ENCODE measurements at places on chromosomes 13 and 19. TPM values are rescaled to one million over a fixed set of nuclear protein-coding genes. Genes with fewer than 3 reads are reported as not detected.

DNA sequence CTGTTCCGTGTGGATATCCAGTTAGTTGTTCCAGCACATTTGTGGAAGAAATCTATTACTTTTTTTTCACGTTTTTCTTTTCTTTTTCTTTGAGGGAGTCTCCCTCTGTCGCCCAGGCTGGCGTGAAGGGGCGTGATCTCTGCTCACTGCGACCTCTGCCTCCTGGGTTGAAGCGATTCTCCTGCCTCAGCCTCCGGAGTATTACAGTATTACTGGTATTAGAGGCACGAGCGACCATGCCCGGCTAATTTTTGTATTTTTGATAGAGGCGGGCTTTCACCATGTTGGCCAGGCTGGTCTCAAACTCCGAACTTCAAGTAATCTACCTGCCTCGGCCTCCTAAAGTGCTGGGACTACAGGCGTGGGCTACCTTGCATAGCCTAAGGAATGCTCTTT, 43.6 kb downstream of the ZNF611 start:
- DNase-seq = no peak

DNA sequence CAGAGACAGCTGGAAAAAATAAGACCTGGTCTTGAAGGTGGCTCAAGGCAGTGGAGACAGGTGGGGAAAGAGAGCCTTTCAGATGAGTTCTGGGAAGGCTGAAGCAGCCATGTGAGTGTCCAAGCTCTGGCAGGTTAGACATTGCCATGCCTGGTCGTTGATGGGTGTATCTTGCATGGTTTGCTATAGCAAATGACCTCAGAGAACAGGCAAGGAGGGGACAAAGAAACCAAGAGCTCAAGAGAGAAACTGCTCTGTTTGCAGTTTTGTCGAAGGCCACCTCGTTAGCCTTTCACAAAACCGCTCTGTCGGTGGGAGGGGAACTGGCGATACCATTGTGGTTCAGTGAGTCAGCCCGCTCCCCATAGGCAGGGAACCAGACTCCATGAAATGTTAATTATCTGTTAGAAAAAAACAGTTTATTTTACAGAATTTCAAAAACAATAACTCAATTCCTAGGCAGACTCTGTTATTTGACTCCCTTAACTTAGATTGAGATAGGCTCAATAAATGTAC, 82.8 kb upstream of the ARGLU1 start:
- DNase-seq = no peak

TEX26 gene
- not detected for total RNA-seq

- DNase-seq = no peak
These were observed 13.8 kb downstream of the DCAF15 start for GRCh38 chr19:13965926-13966683.

- no peak for DNase-seq
These were observed 44.3 kb downstream of the NDFIP2 start for GRCh38 chr13:79525064-79525857.

CEACAM1 gene
- total RNA-seq = 9.4 TPM

DNA sequence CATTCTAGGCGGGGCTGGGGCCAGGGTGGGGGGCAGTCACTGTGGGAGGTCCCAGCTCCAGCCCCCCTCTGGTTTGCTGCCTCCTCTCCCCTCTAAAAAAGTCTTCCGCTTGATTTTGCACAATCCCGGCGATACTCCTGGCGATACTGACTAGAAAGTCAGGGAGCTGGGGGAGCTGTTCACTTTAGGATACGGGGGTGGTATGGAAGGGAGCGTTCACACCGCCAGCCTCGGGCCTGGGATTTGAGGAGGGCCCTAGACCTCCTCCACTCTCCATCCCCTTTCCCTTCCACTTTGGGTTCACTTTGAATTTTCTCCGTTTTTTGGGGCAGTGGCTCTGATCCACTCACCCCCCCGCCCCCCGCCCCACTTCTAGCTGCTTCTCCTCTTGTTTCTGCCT, 35.0 kb downstream of the KEAP1 start:
- DNase-seq = no peak

GRCh38 chr19:17107546-17108452, 32.2 kb downstream of the MYO9B start:
- no peak for DNase-seq

GRCh38 chr19:50796128-50796633, 6.0 kb downstream of the ACP4 start:
- DNase-seq = no peak

DNA sequence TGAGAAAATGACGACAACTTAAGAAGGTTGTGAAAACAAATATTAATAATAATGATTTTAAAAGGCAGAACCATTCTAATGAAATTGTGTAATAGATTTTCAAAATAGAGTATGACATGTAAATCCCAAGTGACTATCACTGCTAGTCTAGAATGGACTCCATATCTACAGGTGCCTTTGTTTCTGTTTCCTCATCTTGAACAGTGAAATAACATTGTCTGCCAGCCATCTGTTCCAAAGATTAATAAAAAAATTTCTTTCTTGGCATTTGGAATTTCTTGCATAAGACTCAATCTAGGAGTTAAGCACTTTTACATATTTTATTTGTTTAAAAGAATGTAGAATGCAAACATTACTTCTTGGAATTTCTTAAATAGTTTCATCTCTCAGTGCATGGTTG, 520.1 kb upstream of the ARGLU1 start:
- no peak for DNase-seq

DNA sequence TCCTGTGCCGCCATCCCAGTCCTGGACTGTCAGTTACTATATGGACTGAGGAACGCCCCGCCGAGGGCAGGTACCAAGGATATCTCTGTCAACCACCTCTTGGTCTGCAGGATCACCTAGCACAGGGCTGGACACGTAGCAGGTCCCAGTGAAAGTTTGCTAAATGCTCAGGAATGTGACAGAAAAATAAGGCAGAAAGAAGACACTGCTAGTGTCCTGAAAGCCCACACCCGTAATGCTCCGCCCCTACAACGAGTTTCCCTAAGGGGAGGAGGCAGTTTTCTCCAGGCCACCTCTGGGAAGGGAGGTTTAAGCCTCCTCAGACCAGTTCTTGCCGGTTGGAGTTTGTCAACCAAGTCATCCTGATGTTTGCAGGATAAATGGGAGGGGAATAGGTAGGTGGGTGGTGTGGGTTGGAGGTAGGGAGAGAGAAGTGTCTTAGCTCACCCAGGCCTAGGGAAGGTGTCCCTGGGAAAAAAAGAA, 1.7 kb upstream of the SERTAD3 start:
- DNase-seq = no peak

GRCh38 chr19:35739275-35740107, 2.8 kb downstream of the IGFLR1 start:
- no peak for DNase-seq

- no peak for DNase-seq
These were observed 68.5 kb upstream of the GTF3A start for GRCh38 chr13:27355894-27356293.

CLEC17A gene
- total RNA-seq = 123 TPM

NLRP9 gene
- total RNA-seq = not detected
